Endothelial cell of umbilical vein (primary cell): ENCODE measurements at places on chromosomes 11 and 22.
A peak's percentile ranks its signal among the peaks of the same experiment; 100 is the strongest.

GRCh38 chr11:125992893-125993292 lies 47.0 kb downstream of the VSIG10L2 start:
- H3K4me3 ChIP-seq: no peak overlapping the region
- H3K4me1 ChIP-seq: no peaks in the 10 kb centered on the region
- no peak overlapping the region for H3K27ac ChIP-seq
- no peaks in the 10 kb centered on the region for H3K27me3 ChIP-seq
- H3K36me3 ChIP-seq: no peaks in the 10 kb centered on the region

DNA sequence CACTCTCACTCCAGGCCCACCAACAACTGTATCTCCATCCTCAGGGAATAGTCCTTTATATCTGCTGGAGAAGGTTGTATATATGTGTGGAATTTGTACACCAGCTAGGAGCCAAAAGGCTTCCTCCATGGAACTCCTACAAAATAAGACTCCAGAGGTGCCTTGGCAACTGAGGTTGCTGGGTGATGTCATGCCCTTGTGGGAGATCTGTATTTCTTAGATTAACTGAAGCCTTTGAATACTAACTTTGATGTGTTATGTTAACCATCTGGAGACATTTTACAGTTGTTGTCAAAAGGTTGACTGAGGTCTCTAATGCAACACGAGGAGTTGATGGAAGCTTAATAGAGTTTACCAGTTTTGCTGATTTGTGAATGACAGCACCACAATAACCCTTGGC lies 139.5 kb upstream of the TTC12 start:
- no peaks in the 10 kb centered on the region for H3K36me3 ChIP-seq
- H3K27me3 ChIP-seq: no peaks in the 10 kb centered on the region
- no peak overlapping the region for H3K4me3 ChIP-seq
- no peaks in the 10 kb centered on the region for H3K4me1 ChIP-seq

DNA sequence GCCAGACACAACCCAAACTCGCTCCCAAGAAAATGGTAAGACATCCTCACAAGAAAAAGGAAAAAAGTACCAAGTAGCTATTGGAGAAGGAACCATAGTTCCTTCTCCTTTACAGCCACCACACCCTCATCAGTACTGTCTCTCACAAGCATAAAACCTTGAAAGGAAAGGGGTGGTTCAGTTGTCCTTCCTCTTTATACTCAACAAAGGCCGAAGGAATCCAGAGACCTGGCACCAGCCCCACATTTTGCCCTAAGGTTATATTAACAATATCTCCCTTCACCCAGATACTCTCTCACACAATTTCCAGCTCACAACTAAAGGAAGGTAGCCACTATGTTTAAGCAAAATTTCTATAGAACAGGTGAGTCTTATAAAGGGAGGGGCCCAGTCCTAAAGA lies 8.5 kb downstream of the FHIP1B start:
- H3K36me3 ChIP-seq: no peaks in the 10 kb centered on the region
- no peak overlapping the region for H3K27ac ChIP-seq
- H3K4me3 ChIP-seq: no peak overlapping the region
- H3K27me3 ChIP-seq: no peaks in the 10 kb centered on the region

- no peaks in the 10 kb centered on the region for H3K36me3 ChIP-seq
- no peaks in the 10 kb centered on the region for H3K27me3 ChIP-seq
- H3K4me1 ChIP-seq: no peaks in the 10 kb centered on the region
- no peak overlapping the region for H3K27ac ChIP-seq
- H3K4me3 ChIP-seq: no peak overlapping the region
Observed at GRCh38 chr11:26891501-26891900, 102.4 kb upstream of the FIBIN start.

GRCh38 chr22:37892566-37893335 lies 13.3 kb upstream of the MICALL1 start:
- no peaks in the 10 kb centered on the region for H3K27me3 ChIP-seq
- H3K4me3 ChIP-seq: no peak overlapping the region
- no peak overlapping the region for H3K27ac ChIP-seq
- H3K36me3 ChIP-seq: peaks cover 5% of the 10 kb centered on the region

DNA sequence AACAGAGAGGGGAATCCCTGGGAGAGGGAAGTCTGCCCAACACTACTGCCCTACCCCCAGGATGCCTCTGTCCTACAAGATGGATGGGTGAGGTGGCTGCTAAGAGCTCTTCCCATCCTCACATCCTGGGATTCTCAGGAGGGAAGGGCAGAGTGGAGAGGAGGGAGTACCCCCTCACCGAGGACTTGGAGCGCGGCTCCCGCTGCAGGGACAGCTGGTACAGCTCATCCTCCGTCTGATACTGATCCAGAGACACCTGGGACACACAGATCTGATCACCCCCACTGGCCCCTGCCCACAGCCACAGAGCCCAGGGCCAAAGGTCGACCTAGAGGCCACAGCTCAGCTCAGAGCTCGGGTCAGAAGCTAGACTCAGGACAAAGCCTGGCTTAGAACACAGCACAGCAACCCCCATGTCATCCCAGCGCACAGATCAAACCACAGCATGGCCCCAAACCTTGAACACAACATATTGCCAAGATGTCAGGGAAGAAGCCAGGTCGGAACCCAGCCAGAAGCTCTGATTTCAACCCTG lies 8.2 kb downstream of the RASGRP2 start:
- no peaks in the 10 kb centered on the region for H3K4me1 ChIP-seq
- no peaks in the 10 kb centered on the region for H3K36me3 ChIP-seq

DNA sequence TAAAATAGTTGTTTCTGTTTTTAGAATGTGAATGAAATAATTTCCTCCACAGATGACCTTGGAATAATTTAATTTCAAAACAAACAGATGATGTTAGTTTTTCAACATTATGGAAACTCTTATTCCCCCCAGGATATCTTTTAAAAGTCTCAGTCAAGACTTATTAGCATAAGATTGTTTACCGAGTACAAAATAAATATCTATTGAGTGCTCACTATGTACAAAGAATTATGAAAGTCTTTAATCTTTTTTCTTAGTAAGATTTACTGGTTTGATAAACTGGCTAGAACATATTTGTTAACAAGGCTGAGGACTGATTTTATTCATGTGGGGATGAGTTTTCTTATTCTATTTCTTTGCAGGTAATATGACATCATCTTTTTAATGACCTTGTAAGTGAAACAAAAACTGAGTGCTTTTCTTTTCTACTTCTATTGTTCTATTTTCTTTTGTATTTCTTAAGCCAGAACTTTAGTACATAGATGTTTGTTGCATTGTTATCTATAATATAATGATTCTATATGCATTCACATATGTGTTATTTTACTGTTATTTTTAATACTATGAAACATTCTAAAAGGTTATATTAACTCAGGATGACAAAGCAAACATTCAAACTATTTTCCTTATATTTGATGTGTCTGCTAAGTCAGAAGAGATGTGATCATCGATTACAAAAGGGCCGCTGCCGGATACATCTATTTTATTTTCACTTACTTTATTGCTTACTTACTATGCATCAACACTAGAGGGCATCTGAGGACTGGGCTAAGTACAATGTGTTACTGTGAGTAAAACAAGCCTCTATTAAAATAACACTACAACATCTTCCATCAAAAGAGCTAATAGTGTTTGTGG lies 111.0 kb upstream of the ARHGAP42 start:
- H3K27me3 ChIP-seq: no peaks in the 10 kb centered on the region
- H3K4me1 ChIP-seq: no peaks in the 10 kb centered on the region
- DNase-seq: peak; percentile 56
- H3K4me3 ChIP-seq: no peak overlapping the region
- no peaks in the 10 kb centered on the region for H3K36me3 ChIP-seq

DNA sequence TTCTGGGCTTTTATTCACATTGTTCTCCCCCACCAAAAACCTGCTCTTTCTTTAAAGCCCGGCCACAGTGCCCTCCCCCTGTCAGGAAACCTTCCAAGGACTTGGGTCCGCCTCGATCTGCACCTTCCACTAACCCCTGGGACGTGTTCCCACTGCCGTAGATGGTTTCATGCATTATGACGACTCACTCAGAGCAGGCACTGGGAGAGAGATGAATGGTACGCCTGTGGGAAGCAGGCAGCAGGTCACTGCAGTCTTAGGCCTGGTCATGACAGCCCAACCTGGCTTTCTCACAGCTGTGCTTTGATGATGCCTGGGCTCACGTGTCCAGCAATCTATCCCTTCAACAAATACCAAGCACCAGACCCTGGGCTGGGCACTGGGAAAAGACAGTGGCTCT lies 115.7 kb downstream of the WNT7B start:
- no peaks in the 10 kb centered on the region for H3K36me3 ChIP-seq
- no peak overlapping the region for H3K4me3 ChIP-seq
- no peak for DNase-seq
- H3K27me3 ChIP-seq: peaks cover 20% of the 10 kb centered on the region

- H3K36me3 ChIP-seq: no peaks in the 10 kb centered on the region
- peaks cover 49% of the 10 kb centered on the region for H3K4me1 ChIP-seq
- H3K27ac ChIP-seq: no peak overlapping the region
- no peak overlapping the region for H3K4me3 ChIP-seq
Observed at GRCh38 chr11:101867951-101868350, 46.9 kb upstream of the CEP126 start.

DNA sequence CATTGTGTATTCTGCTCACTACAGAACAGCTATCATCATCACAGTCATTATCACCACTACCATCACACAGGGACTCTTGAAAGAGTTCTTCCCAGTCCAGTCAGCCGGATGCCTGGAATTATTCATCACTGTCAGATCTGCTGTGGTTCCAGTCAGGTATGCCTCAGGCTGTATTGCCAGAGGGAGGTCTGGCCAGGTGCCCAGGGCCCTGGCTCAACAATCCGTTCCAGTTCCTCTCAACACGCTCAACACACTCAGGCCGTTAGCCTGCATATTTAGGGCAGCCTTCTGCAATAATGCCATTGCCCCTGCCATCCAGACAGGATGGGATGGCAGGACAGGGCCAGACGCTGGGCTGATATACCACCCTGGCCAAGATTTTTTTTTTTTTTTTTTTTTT lies 28.6 kb upstream of the RASL10A start:
- no peak overlapping the region for H3K4me3 ChIP-seq
- no peaks in the 10 kb centered on the region for H3K4me1 ChIP-seq

- no peaks in the 10 kb centered on the region for H3K27me3 ChIP-seq
- H3K36me3 ChIP-seq: no peaks in the 10 kb centered on the region
- DNase-seq: peak; percentile 23
Observed at GRCh38 chr11:26219183-26220117, 112.5 kb upstream of the ANO3 start.

DNA sequence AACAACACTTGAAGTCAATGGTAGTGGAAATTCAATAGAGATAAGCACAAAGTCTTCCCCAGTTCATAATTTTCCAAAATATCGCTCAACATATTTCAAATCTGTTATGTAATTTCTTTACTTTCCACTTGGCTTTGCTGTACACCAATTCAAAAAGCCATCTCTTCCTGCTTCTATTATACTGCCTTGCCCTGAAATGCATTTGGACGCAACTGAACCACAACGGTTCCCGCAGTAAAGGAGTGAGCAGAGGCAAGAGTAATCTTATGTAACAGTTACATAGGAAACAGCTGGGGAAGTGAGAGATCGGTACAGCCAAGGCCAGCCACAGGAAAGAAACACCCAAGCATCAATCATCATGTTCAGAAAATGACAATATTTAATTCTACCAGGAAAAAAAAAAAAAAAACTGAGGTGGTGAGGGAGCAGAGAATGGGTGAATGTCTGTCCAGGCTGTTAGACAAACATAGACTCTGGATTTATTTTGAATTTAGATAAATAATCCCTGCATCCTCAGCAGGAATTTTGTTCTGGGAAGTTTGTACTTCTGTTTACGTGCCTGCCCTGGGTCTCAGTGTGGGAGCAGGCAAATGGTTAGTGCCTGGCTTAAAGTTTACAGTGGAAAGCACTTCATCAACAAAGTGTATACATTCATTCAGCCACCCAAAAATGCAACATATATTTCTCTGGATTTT lies 392.2 kb downstream of the ETS1 start:
- peak overlapping the region; percentile 65 for H3K27ac ChIP-seq

DNA sequence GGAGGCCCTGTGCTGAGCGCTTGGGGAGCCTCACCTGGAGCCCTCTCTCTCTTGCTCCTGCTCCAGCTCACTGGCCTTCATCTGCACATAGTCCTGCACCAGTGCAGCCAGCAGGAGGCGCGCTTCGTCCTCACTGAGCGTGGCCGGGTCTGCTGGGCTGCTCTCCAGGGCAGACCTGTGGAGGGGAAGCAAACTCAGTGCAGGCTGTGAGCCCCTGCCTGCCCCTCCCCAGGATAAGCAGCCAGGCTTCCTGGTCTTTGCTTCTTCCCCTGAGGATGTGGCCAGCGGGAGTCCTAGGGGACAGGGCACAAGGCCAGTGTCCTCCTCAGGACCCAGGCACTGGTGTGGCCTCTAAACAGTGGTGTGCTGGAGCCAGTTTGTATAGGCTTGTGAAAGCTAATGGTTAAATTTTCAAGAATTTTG lies 2.2 kb downstream of the CALCA start:
- DNase-seq: peak; percentile 2
- H3K4me3 ChIP-seq: no peak overlapping the region
- no peak overlapping the region for H3K27ac ChIP-seq
- H3K36me3 ChIP-seq: no peaks in the 10 kb centered on the region
- peaks cover 41% of the 10 kb centered on the region for H3K27me3 ChIP-seq

- DNase-seq: no peak
- no peak overlapping the region for H3K4me3 ChIP-seq
- no peaks in the 10 kb centered on the region for H3K4me1 ChIP-seq
- no peaks in the 10 kb centered on the region for H3K27me3 ChIP-seq
- H3K36me3 ChIP-seq: no peaks in the 10 kb centered on the region
- H3K27ac ChIP-seq: no peak overlapping the region
Observed at GRCh38 chr11:26700574-26701235, 21.2 kb downstream of the SLC5A12 start.

GRCh38 chr22:33519071-33519973 lies 401.0 kb downstream of the LARGE1 start:
- no peaks in the 10 kb centered on the region for H3K27me3 ChIP-seq
- H3K4me1 ChIP-seq: no peaks in the 10 kb centered on the region
- H3K36me3 ChIP-seq: no peaks in the 10 kb centered on the region
- H3K27ac ChIP-seq: no peak overlapping the region
- DNase-seq: no peak

DNA sequence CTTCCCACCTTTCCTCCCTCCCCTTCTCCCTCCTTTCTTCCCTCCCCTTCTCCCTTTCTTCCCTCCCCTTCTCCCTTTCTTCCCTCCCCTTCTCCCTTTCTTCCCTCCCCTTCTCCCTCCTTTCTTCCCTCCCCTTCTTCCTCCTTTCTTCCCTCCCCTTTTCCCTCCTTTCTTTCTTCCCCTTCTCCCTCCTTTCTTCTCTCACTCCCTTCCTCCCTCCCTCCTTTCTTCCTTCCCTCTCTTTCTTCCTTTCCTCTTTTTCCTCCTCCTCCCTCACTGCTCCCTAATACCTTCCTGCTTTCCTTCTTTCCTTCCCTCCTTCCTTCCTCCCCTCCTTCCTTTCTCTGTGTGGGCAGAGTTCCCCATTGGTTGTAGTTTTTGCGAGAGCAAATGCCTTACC lies 76.1 kb downstream of the PGR start:
- no peak for DNase-seq
- no peaks in the 10 kb centered on the region for H3K4me1 ChIP-seq
- no peak overlapping the region for H3K27ac ChIP-seq
- no peaks in the 10 kb centered on the region for H3K36me3 ChIP-seq
- no peak overlapping the region for H3K4me3 ChIP-seq

- peaks cover 9% of the 10 kb centered on the region for H3K27me3 ChIP-seq
- H3K27ac ChIP-seq: peak overlapping the region; percentile 98
- H3K36me3 ChIP-seq: peaks cover 2% of the 10 kb centered on the region
- H3K4me1 ChIP-seq: peaks cover 51% of the 10 kb centered on the region
Observed at GRCh38 chr11:128693416-128693712, 508 bp upstream of the FLI1 start.

GRCh38 chr11:111077530-111078322 lies 167.8 kb upstream of the POU2AF2 start:
- no peak overlapping the region for H3K4me3 ChIP-seq
- no peak for DNase-seq
- H3K27ac ChIP-seq: no peak overlapping the region
- no peaks in the 10 kb centered on the region for H3K4me1 ChIP-seq
- H3K36me3 ChIP-seq: no peaks in the 10 kb centered on the region
- no peaks in the 10 kb centered on the region for H3K27me3 ChIP-seq

GRCh38 chr22:29218758-29219408 lies 13.2 kb downstream of the EMID1 start:
- H3K4me1 ChIP-seq: no peaks in the 10 kb centered on the region
- H3K27ac ChIP-seq: no peak overlapping the region
- DNase-seq: no peak
- no peaks in the 10 kb centered on the region for H3K27me3 ChIP-seq
- no peak overlapping the region for H3K4me3 ChIP-seq
